Stimulated activated CD4-positive, alpha-beta T cell treated with anti-CD3 and anti-CD28 coated beads, Interleukin-1b, Interleukin-23, amount 100 ng/mL, for 4 hours (primary cell): ENCODE measurements at places on chromosomes 2 and 18.

GRCh38 chr2:135238651-135239050 lies 186.6 kb downstream of the RAB3GAP1 start:
- DNase-seq = no peak

DNA sequence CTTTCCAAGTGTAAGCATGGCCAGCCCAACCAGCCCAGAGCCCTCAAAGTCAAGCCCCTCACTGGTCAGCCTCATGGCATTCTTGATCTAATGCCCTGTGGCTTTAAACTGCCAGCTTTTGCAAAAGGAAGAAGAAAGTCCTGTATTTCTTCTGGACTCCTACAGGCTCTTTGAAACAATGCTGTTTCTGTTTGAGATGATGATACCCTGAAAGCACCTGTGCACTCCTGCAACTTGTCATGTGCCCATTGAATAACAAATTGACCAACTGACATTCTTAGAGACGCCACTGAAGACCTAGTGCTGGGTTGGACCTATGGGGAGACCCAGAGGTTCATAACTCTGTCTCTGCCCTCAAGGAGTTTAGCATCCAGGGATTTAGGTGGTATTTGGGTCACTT lies 82.0 kb upstream of the MSH2 start:
- DNase-seq = no peak

GRCh38 chr2:176753752-176754474 lies 458.7 kb upstream of the HNRNPA3 start:
- DNase-seq = no peak

- DNase-seq = no peak
Observed at GRCh38 chr2:105915005-105915558, 170.4 kb downstream of the NCK2 start.

- no peak for DNase-seq
Observed at GRCh38 chr18:79816092-79816491, 18.4 kb downstream of the KCNG2 start.

DNA sequence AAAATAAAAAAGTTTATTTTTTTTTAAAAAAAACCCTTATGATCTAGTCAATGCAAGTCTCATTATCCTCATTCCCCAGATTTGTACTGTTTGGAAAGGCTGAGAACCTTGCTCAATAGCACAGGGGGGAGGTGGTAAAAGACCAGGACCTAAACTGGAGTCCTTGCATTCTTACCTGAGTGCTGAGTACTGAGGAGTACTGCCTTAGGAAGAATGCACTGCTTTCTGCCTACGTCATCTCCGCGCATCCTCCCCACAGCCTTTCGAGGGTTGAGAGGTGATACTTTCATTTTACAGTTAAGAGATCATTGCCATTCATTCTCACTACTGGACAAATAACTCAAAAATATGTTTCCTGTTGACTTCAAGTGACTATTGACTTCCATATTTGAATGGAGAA lies 73.8 kb downstream of the MAP3K20 start:
- DNase-seq = no peak

GRCh38 chr2:137942037-137942832 lies 22.0 kb upstream of the HNMT start:
- DNase-seq = no peak

DNA sequence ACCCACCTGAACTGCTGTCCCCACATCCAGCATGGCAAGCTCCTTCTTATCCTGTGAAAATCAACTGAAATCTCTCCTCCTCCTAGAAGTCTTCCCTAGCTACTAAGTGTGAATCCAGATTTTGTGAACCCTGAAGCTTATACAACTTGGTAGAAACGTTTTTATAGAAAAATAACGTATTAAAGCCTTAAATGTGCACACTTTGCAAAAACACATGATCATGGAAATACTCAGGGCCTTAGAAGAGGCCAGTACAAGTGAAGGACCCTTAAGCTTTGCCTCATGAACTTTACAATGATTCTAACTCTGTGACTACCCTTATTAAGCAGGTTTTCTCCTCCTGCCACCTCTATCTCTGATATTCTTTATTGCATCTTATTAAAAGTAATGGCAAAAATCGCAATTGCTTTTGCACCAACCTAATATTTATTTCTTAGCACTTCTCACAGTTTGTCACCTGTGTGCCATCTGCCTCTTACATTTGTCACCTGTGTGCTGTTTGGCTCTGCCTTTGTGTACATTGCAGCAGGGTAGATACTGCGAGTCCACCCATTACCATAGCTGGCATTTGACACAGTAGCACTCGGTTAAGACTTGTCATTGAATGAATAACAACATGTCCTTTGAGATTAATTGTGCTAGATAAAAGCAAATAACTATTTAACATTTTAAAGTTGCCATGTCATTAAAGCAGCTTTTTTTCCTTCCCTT lies 42.2 kb downstream of the FRZB start:
- DNase-seq = no peak

- DNase-seq = no peak
Observed at GRCh38 chr2:176128982-176129796, at the start of gene HOXD8. Gene HOXD8, plus strand, starts transcription at chr2:176129705. Its CDS starts 662 bp downstream, at chr2:176130367.

- no peak for DNase-seq
Observed at GRCh38 chr2:41872646-41873045, 175.2 kb upstream of the PKDCC start.

GRCh38 chr2:122183890-122184289 lies 428.4 kb downstream of the TSN start:
- DNase-seq = no peak

GRCh38 chr2:198762441-198762840 lies 695.3 kb downstream of the SATB2 start:
- DNase-seq = no peak

GRCh38 chr2:145065342-145065741 lies 545.4 kb upstream of the ZEB2 start:
- no peak for DNase-seq

GRCh38 chr2:176127774-176128072 lies 1.8 kb upstream of the HOXD8 start:
- no peak for DNase-seq

- DNase-seq = no peak
Observed at GRCh38 chr18:53443336-53443735, 781.1 kb downstream of the MBD2 start.

DNA sequence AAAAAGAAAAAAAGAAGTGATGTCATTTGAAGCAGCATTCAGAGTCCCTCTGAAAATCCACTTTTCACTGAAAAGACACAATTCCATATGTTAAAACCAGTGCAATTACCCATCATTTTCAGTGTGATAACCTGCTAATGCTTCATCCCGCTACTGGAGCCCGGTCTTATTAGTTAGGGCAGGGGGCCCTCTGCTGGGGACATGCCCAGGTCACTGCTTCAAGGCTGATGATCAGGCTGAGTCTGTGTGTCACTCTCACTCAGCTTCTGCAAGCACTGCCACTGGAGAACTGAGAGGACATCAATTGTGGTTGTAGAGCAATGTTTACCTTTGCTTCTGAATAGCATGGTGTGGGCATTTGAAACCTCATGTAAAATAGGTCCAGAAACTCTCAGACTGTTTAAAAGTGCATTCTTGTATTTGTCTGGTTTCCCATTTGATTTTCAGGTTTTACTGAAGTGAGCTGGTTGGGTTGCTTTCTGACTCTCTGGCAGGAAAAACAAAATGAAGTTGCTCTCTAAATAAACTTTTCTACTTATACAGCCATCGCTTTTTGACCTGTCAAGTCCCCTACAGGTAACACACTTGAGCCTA lies 49.2 kb upstream of the NXPH2 start:
- DNase-seq = peak; percentile 9

DNA sequence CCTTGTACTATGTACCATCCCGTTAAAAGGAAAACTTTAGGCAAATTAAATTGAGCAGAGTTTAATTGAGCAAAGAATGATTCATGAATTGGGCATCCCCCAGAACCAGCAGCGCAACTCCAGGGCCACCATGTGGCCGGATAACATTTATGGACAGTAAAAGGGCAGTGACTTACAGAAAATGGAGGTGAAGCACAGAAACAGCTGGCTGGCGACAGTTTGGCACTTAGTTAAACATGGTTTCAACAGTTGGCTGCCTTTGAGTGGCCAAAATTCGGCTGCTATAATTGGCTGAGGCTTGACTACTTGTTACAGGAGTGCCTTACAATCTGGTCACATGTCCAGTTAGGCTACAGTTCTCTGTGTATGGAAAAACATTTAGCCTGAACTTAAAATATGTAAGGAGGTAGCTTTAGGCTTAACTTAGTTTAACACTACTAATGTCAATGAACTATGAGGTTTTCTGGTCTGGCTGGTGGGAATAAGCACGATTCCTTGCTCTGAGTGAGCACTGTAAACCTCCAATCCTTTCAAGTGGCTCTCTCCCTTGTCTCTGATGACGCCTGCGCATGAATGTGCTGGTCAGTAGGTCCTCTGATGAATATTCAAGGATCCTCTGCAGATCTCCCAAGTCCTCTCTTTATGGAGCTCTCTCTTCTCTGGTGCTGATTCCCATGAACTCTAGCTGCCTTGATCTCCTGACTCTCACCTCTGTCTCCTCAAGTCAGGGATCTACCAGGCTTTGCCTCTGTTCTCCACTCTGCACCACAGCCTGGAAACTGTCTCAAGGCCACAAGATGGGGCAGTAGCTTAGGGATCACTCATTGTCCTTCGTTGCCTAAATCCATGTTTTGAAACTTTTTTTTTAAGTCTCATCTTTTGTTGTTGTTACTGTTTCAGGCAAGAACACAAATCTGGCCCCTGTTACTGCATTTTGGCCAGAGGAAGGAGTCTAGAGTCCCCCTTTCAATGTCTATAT lies 24.4 kb upstream of the RAB31 start:
- DNase-seq = no peak

DNA sequence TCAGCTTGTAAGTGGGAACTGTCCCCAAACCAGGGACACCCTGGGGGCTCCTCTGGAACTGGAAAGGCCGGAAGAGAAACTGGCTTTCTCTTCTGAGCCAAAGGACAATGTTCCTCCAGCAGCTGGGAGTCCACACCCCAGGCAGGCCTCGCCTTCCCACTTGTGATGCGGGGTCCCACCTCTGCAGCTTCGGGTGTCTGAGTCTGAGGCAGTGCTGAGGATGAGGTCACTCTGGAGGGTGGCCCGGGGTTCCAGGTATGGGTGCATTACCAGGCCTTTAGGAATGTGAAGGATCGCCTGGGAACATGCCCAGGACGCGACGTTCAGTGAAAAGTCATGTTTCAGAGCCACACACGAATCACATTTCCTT lies 18.2 kb upstream of the BOK start:
- DNase-seq = no peak

GRCh38 chr2:142299021-142299420 lies 168.2 kb upstream of the LRP1B start:
- DNase-seq = no peak

DNA sequence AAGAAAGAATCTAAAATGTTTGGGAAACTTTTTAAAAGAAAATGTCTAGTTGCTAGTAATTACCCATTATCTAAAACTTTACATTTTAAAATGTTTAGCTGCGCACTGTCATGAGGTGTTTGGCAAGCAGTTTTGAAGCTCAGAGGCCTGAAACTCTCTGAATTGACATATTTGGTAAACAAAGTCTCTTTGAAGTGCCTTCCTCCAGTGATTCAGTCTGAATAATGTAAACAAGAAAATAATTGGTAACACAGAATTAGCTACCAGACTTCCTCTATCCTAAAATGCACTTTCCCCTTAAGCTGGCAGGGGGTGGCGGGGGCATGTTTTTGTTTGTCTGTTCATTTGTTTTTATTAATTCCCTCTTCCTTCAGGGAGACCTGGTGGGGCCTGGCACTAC lies 61.4 kb downstream of the WDR75 start:
- DNase-seq = no peak

DNA sequence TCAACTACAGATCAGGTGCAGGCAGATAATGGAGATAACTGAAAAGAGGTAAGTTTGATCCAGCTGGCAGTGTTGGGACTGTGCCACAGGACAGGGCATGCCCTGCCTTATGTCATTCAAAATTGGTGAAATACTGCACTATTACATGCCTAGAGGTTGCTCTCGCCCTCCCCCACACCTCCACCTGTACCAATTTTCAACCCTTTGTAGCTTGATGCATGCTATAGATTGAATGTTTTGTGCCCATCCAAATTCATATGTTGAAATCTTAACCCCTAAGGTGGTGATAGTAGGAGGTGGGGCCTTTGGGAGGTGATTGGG lies 72.1 kb upstream of the LYPD6B start:
- DNase-seq = no peak

- DNase-seq = peak; percentile 63
Observed at GRCh38 chr18:13823707-13824395, at the start of gene MC5R. Gene MC5R, plus strand, starts transcription at chr18:13824149. Its CDS starts 1,617 bp downstream, at chr18:13825766.

DNA sequence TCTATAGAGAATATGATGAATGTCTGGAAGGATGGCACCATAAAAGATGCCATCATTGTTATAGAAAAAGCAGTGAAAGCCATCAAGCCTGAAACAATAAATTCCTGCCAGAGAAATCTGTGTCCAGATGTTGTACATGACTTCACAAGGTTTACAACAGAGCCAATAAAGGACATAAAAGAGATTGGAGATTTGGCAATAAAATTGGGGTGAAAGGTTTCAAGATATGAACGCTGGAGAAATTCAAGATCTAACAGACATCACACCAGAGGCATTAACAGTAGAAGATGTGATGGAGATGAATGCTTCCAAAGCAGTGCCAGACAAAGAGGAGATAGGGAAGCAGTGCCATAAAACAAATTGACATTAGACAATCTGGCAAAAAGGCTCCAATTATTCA lies 518.8 kb upstream of the ACVR2A start:
- DNase-seq = no peak

GRCh38 chr18:34358923-34359322 lies 134.2 kb upstream of the NOL4 start:
- DNase-seq = no peak

DNA sequence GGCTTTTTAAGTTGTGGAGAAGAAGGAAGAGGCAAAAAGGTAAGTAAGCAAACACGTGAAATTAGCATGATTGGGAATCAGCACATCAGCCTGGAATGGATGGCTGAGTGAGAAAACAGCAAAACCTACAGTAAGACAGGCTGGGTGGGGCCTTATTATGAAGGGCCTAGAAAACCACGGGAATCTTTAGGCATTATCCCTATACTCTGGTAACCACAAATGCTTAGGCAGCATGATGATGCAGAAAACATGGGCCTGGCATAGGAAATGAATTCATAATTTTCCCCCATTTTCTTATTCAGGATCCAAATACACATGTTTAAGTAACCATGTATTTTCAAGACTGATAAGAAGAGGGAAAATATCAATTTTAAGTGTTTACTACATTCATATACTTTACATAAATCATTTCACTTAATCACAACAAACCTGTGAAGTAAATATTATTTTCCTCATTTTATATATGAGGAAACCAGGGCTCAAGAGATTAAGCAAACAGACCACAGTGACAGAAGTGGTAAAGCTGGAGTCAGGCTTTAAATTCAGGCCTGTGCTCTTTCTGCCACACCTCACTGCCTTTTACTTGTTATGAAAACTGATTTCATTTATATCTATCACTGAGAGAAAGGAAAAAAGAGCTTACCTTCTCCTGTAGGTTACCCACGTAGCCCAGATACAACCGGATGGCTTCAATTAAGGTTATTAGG lies 4.0 kb downstream of the TMEM17 start:
- no peak for DNase-seq

DNA sequence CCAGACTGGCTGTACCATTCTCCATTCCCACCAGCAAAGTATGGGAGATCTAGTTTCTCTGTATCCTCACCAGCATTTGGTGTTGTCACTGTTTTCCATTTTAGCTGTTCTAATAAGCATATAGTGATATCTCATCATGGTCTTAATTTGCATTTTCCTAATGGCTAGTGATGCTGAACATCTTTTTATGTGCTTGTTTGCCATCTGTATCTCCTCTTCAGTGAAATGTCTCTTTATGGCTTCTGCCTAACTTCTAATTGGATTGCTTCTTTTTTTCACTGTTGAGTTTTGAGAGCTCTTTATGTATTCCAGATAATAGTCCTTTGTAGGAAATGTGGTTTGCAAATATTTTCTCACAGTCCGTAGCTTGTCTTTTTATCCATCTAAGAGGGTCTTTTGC lies 18.9 kb upstream of the BIN1 start:
- DNase-seq = no peak
